ENCODE measurements at places on chromosomes 4 and X.

DNA sequence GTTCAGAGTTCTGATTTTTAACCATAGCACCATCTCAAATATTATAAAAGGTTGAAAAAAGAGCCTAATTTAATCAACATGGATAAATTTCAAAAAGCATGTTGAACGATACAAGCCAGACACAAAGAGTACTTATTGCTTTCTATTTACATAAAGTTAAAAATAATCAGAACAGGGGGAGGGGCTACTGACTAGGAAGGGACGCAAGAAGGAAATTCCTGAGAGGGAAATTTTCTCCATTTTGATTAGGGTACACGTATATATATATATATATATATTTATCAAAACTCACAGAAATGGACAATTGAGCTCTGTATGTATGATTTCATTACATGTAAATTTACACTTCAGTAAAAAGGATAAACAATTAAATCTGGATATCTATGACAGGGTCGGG lies 482 bp upstream of the MBTPS2 start:
- peak; percentile 0 for DNase-seq

- DNase-seq, result no peak
These were observed 33.1 kb upstream of the EDNRA start for GRCh38 chr4:147447786-147448185.

DNA sequence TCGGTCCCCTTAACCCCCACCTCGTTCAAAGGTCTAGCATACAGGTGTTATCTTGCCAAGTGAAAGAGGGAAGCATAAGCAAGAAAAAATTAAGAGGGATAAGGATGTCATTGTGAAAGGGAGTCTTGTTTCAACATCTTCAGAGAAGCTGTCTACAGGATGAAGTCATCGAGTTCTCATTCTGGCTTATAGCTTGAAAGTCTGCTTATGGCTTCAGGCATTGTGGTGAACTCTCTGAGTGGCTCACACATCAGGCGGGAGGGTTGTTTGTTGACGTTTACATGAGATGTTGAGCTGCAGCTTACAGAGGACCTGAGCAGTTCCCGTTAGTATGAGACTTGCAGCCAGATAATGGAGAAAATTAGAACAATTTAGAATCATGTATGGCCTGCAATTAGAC lies 16.6 kb downstream of the MAGEA9B start:
- DNase-seq, result no peak

DNA sequence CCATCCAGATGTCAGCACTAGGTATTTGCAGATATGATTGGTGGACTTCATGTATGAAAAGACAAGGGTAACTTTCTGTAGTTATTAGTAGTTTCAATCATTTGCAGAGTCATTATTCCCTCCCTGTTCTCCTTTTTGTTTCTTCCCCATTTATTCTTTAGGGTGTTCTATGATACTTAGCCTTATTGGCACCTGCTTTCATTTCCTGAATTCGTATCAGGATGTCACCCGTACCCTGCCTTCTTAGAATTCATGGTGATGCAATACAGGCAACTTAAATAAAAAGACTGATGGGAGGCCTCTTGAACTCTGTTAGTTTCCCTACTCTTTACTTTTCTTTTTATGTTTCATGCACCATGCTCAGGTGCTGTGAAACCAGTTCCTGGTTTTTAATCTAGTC lies 24.2 kb downstream of the MAGED1 start:
- DNase-seq, result peak; percentile 19

DNA sequence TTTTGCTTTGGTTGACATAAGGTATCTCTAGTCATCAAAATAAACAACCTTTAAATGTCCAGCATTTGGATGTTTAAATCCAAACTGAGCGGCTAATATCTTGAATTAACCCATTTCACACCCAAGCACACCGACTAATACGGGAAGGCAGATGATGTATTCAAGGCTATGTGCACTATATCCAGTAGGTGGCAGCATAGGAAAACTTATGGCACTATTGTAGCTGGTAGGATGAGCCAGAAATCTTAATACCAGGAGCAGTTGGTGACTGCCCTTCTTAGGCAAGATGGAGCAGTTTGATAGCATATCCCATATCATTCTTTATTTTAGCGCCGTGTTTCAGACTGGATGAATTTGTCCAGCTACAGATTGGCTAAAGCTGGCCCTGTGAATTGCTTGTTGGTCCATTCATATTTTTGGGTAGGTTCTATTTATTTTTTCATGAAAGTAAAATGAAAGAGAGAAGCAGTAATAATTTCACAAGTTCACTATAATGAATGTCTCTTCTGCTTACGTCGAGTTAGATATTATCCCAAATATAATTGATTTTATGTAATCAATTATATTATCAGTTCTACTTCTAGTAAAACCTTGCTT lies 24.4 kb downstream of the UCHL1 start:
- DNase-seq, result peak; percentile 42

GRCh38 chr4:66681962-66682361 lies 863.3 kb downstream of the CENPC start:
- DNase-seq, result no peak

DNA sequence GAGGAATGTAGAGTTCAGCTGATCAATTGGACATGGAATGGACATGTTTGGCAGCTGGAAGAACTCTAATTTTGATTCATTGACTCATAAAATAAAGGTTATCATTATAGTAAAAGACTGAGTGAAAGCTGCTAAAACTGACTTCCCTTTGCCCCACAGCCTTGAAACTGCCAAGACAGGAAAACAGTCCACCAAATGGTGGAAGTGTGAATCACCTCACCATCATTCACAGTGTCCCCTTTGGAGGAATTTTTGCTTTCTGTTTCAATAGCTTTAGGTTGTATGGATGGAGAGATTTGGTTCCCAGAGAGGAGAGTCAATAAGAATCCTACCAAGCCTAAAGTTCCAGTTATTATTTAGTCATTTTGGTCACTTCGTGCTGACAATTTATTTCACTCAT lies 20.8 kb upstream of the FREM3 start:
- no peak for DNase-seq

- DNase-seq, result no peak
These were observed 224.4 kb upstream of the GPC4 start for GRCh38 chrX:133639726-133640125.

DNA sequence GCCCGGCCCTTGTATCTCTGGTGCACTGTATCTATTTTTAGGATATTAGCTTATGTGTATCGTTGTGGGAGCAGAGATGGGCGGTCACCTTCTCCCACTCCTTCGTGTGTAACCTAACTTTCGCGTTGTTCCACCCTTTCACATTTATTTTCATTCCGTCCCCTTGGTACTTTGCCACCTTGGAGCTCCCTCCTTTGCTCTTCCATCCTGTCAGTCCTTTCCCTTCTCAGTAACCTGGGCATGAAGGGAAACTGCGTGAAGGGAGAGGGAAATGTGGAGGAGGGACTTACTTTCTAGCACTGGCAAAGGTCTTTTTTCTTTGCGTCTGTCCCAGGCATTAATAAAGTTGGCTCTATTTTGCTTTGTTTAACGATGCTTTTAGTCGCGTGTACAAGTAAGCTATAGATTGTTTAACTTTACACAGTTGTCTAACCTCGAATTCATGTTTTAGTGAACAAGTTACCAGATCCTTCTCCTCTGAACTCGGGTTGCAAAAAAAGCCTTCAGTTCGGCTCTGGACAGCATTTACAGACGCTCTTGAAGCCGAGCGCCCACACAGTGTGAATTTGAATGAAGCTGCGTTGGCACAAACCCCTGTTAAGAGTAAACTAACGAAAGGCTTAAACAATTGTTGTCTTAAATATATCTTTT lies 3.9 kb downstream of the PCDH10 start:
- DNase-seq, result no peak

GRCh38 chrX:119790977-119791436 lies 423 bp downstream of the RPL39 start:
- peak; percentile 54 for DNase-seq

- peak; percentile 28 for DNase-seq
These were observed 67.6 kb upstream of the SLC7A3 start for GRCh38 chrX:70998411-70999027.

GRCh38 chrX:49067285-49068120 lies 6.3 kb downstream of the PRAF2 start:
- no peak for DNase-seq

GRCh38 chrX:340641-341423 lies 22.2 kb upstream of the GTPBP6 start:
- DNase-seq, result no peak

GRCh38 chr4:150265806-150266205 lies 187.6 kb downstream of the DCLK2 start:
- DNase-seq, result no peak

DNA sequence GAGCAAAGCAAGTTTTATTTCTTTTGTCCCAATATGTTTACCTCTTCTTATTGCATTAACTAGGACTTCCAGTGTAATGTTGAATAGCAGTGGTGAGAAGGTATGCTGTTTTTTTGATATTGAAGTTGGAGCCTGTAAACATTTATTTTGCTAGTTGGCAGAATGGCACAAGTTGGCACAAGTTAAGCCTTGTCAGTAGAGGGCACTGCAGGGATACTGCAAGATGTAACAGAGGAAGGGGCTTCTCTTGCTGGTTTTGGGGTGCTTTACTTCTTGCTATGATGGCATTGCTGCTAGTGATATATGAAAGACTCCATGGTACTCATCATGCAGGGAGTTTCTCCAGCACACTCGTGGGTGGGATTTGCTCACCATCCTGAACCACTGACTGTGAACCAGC lies 327.3 kb upstream of the ARX start:
- no peak for DNase-seq

- DNase-seq, result no peak
These were observed 131.4 kb downstream of the PTTG2 start for GRCh38 chr4:38091636-38092035.

- DNase-seq, result no peak
These were observed 36.6 kb downstream of the PHF8 start for GRCh38 chrX:54007682-54008081.

Measured in CD4-positive, CD25-positive, alpha-beta regulatory T cell (primary cell).